Cardiac muscle cell (in vitro differentiated cells and primary cell): ENCODE measurements at places on chromosomes 1 and 21. TPM values are rescaled to one million over a fixed set of nuclear protein-coding genes. Genes with fewer than 3 reads are reported as not detected.

SLC2A5 gene
- polyA plus RNA-seq = 0.11 TPM in 1 of 2 replicates, not detected in the other

DNA sequence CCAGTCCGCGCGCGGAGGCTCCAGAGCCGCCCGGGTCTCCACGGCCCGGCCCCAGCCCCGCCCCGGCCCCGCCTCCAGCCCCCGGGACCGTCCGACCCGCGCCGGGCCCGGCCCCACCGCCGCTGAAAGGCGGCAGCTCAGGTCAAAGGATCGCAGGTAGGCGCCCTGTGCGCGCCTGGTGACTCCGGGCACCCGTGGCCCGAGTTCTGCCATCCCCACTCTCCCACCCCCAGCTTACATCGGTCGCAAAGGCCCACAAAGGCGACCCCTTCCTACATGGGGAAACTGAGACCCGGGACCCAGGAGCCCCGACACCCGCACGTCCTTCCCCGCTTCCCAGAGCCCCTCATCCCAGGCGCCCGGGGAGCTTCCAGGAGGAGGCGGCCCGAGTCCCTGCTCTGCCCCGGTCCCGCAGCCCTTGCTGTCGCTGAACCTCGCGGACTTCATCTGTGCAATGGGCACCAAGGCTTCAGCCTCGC is at the start of gene TMEM200B:
Gene TMEM200B, minus strand, starts transcription at position 17 of the 479 bp plus-strand sequence. CDS start 2,075 bp downstream, outside the sequence.
- peak; percentile 40 for DNase-seq

- DNase-seq = no peak
Observed at GRCh38 chr1:167587872-167588271, 34.3 kb upstream of the CREG1 start.

GRCh38 chr1:159831412-159832141 is 4.9 kb downstream of the SLAMF8 start:
- no peak for DNase-seq

- no peak for DNase-seq
Observed at GRCh38 chr1:13456904-13457532, 46.8 kb downstream of the PRAMEF20 start.

- peak; percentile 65 for DNase-seq
Observed at GRCh38 chr21:36820176-36821031, 121.5 kb downstream of the SIM2 start.
